ENCODE measurements at places on chromosomes 12 and 14.
A peak's percentile ranks its signal among the peaks of the same experiment; 100 is the strongest.

DNA sequence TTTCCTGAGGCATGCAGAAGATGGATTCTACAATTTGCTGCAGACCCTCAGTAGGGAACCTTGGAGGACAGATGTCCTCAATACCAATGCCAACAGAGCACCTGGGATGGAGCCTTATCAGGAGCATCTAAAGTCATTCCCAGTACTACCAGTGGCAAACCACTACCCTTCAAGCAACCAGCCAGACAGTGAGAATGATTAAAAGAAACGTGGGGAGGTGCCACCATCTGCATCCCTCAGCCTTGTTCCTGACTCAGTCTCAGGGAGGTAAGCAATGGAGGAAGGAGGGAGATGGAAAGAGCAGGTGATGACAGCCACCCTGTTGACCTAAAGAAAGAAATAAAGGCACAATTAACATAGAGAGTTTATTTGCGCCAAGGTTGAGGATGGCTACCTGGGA, 175.2 kb upstream of the GRIN2B start:
- no peak for DNase-seq

DNA sequence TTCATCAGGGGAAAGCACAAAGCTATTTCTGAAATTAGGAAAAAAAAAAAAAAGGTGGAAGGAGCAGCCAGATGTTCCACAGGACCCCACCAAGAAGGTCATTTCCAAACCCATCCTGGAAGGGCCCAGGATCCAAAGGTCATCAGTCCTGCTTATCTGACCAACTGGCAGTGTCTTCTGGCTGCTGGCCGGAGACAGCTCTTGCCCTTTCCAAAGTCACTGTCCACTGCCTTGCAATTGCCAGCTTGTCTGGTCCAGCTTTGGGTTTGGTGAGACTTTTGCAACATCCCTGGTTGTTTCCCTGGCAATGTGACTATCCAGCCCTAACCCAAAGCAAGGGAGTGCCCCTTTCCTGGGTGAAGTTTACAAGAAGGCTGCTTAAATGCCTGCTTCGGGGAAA, 18.9 kb upstream of the HSPB8 start:
- DNase-seq, result no peak

- DNase-seq, result peak; percentile 24
These were observed 55.3 kb downstream of the VCPKMT start for GRCh38 chr14:50060871-50061663.

GRCh38 chr12:10715491-10715890, 7.6 kb downstream of the YBX3 start:
- DNase-seq, result no peak

GRCh38 chr12:94813314-94813713, 163.0 kb upstream of the TMCC3 start:
- DNase-seq, result no peak

- no peak for DNase-seq
These were observed 41.7 kb downstream of the RPH3A start for GRCh38 chr12:112833267-112833666.

GRCh38 chr14:21999402-21999801, 325.8 kb upstream of the OR4E1 start:
- DNase-seq, result no peak

- DNase-seq, result no peak
These were observed 56.1 kb downstream of the LMNTD1 start for GRCh38 chr12:25497021-25497420.

Data from SIG-M5 (cell line).